Stimulated activated effector memory CD8-positive, alpha-beta T cell treated with anti-CD3 and anti-CD28 coated beads, Interleukin-12 subunit alpha, Interleukin-12 subunit beta, amount 100 ng/mL, for 72 hours (primary cell): ENCODE measurements at places on chromosomes 5 and 9.

GRCh38 chr9:76655121-76655541 is 109.1 kb upstream of the PCA3 start:
- DNase-seq, result no peak

DNA sequence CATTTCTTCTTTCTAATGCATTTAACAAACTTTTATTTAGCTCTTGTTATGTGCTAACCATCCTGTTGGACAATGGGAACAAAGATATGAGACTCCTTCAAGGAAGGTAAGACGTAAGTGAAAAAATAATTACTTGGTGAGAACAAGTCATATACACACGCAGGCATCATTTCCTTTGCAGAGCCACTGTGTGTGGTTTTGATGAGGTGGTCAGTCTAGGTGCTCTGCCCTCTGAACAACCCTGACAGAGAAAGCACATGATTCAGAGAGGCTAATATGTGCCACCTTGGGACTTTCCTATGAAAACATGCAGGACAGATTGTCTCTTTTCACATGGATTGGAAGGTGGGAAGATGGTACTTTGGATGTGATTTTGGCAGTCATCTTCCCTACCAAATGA is 1162.5 kb upstream of the DMAC1 start:
- DNase-seq, result no peak

DNA sequence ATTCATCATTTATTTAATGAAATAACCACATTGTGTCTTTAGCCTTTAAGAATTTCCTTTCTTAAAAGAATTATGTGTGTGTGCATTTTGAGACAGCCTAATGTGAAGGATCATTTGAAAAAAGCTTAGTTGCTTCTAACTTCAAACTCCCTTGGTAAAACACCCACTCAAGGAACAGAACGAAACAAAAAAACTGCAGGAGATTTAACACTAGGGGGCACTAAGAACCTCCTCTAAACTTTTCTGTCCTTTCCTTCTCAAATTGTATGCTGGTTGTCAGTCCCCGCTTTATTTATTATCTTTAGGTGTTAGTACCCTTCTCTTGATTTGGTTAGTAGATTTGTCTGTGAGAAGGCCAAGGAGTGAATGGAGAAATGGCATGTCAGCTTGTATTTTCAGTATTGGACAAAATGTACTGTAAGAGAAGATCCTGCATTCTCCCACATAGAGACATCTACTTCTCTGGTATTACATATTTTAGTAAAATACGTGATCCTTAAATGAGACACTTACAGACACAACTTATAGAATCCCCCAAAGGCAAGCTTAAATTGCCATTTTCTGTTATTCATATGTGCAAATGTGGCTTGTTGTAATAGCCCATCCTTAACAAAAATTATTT is 229.7 kb downstream of the MRPS30 start:
- no peak for DNase-seq

- no peak for DNase-seq
Observed at GRCh38 chr5:134131165-134131564, 16.7 kb downstream of the TCF7 start.

DNA sequence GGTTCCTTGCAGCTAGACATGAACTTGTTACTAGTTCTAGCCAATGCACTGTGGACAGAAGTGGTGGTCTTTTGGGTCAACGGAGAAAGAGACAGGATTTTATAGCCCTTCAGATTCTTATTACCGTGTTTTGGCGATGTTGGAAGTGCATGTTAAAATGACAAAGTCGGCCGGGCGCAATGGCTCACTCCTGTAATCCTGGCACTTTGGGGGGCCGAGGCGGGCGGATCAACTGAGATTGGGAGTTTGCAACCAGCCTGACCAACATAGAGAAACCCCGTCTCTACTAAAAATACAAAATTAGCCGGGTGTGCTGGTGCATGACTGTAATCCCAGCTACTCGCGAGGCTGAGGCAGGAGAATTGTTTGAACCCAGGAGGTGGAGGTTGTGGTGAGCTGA is 9.1 kb upstream of the NUDT12 start:
- DNase-seq, result no peak
